ENCODE measurements at places on chromosomes 1 and 21. TPM values are rescaled to one million over a fixed set of nuclear protein-coding genes. Genes with fewer than 3 reads are reported as not detected.

DNA sequence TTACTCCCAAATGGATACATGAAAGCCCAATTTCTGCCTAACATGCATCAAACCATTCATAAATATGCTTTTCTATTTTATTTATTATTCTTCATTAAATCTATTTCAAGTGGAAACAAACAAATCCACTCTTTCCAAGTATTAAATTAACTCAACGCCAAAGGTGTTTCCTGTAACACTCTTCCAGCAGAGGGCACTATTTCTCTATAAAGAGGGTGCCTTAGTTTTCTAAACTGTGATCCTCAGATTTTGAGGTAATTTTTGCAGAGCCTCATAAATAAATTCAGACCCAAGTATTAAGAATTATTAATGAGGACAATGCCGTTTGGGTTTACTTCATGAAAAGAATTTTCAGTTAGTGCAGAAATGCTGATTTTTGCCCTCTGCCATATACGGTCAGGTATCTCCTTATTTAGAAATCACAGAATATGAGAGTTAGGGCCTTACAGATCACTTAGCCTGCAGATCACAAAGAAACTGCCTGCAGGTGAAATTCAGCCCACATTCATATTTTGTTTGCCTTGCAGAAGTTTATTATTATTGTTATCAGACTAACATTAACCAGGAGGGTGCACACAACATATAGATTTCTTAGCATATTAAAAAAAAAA is 40.1 kb upstream of the MYSM1 start:
- peak; percentile 53 for DNase-seq
- no peak overlapping the region for H3K27ac ChIP-seq
- H3K36me3 ChIP-seq = no peaks in the 10 kb centered on the region
- H3K4me1 ChIP-seq = peaks cover 14% of the 10 kb centered on the region
- no peak overlapping the region for H3K4me3 ChIP-seq

Gene AVPR1B
- not detected for total RNA-seq

Gene TIAM1
- 41.5 TPM for total RNA-seq

- peak overlapping the region; percentile 68 for H3K4me3 ChIP-seq
- H3K27ac ChIP-seq = peak overlapping the region; percentile 17
- peaks cover 18% of the 10 kb centered on the region for H3K4me1 ChIP-seq
- peaks cover 50% of the 10 kb centered on the region for H3K27me3 ChIP-seq
These were observed 8.8 kb upstream of the ID3 start for GRCh38 chr1:23567996-23568607.

- peaks cover 10% of the 10 kb centered on the region for H3K4me1 ChIP-seq
- H3K36me3 ChIP-seq = peaks cover 10% of the 10 kb centered on the region
- H3K4me3 ChIP-seq = no peak overlapping the region
- peaks cover 2% of the 10 kb centered on the region for H3K27me3 ChIP-seq
- DNase-seq = no peak
These were observed 99.4 kb upstream of the EDEM3 start for GRCh38 chr1:184854036-184854435.

Measured in activated CD8-positive, alpha-beta T cell treated with anti-CD3 and anti-CD28 coated beads, Interleukin-2, amount 10 ng/mL, durations not matched to agents 7 days and 5 days (primary cell).